ENCODE measurements at places on chromosomes 2 and 18.

DNA sequence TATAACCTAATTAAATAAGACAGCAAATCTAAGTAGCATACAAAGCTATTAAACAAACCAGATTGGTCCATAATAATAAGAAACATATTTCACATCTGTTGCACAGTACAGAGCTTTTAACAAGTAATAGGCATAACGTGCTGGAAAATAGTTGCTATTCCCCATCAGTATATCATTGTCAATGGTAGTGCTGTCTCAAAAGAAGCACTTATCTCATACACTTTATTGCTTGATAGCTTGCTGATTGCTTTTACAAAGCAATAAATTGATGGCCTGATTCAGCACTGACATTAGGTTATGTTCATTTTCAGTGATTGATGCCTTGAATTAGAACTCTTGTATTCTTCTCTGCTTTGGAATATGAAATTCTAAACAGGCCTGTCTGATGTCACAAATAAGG is 641.7 kb downstream of the CBLN2 start:
- DNase-seq = no peak

DNA sequence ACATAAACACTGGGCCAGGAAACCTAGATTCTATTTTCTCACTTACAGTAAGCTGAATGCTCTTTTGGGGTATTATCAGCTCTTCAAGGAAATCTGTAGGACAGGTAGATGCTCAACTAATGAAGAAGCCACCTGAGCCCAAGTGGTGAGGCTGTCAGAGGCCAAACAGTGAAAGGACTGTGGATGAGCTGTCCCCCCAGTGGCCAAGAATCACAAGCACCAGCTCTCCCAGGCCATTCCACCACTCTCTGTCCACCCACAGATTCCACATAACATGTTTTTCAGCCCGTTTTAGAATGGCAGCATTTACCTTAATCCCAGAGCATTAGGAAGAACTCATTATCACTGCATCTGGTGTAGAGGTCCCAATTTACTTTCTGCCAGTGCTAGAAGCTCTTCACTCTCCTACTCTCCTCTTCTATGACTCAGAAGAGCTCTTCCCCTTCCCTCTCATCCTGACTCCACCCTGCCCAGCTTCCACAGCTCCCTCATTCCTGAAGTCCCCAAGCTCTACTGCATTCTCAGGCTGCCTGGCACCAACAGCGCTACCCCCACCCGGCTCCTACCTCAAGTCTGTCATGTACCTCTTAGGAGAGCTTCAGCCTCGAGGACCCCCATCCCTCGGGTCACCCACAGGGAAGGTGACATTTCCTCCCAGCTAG is 43.8 kb upstream of the GORASP2 start:
- DNase-seq = no peak

DNA sequence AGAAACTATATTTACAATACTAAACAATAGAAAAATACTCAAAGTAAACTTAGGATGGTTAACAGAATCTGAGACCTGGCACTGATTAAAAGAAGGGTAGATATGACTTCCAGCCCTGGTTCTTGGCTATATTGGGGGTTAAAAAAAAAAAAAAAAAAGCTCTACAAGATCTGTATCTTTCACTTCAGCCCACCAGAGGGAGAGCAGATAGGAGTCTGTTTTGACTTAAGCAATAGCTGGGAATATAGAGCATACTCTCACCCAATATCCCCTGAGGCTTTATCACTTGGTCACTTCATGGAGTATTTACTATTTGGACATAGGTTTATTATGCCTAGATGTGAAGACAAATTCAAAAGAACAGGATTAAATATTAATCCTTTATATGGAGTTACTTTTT is 598.9 kb upstream of the LINC00305 start:
- DNase-seq = no peak

DNA sequence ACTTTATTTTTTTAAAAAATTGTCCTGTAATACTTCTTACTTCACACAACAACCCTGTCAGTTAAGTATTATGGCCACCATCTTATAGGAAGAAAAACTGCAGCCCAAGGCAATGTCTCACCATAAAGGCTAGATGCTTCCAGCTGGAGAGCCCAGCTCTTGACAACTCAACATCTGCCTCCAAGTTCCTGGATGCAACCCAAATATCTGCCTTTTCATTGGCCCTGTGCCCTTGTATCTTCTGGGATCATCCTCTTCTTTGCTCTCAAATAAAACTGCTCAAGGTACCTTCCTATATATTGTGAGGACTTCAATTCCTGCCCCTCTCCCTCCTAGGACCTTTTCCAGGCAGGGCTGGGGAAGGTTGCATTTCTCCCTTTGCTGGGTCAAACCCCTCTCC is 69.5 kb downstream of the BIN1 start:
- DNase-seq = no peak

Measured in stimulated activated CD4-positive, alpha-beta T cell treated with anti-CD3 and anti-CD28 coated beads, Interleukin-1b, Interleukin-23, amount 100 ng/mL, for 1 hour (primary cell).